ENCODE measurements at places on chromosomes 12 and 14.

- DNase-seq, result no peak
Measured at GRCh38 chr12:91422127-91422526, 239.5 kb upstream of the DCN start.

DNA sequence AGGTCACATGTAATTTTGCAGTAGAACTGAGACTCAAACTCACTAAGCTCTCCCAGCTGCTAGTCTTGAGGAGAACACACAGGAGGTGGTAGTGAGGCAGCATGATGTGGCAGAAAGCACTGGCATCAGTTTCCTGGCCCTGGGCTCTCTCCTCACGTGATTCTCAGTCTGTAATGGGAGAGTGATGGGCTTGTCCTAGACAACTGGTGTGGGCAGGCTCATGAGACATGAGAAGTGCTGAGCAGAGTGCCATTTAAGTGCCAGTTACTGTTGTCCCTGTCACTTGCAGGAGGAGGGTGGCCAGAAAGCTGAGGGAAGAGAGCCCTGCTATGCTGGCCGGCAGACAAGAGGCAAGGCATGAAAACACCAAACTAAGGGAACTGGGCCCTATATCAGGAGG lies 48.5 kb upstream of the OVCH1 start:
- no peak for DNase-seq

GRCh38 chr14:39957290-39957689 lies 525.1 kb upstream of the FBXO33 start:
- DNase-seq, result no peak

- DNase-seq, result no peak
Measured at GRCh38 chr14:90416720-90417119, 19.9 kb downstream of the CALM1 start.

- DNase-seq, result no peak
Measured at GRCh38 chr12:100656856-100657255, 83.4 kb downstream of the GAS2L3 start.

Measured in activated T-cell treated with anti-CD3 and anti-CD28 coated beads, Interleukin-2, amount 50 U/mL, for 72 hours (primary cell).